Activated gamma-delta T cell treated with Interleukin-2 at 50 U/mL for 16 hours (primary cell): ENCODE measurements at places on chromosomes 2 and 18.
A peak's percentile ranks its signal among the peaks of the same experiment; 100 is the strongest.

- DNase-seq: no peak
These were observed 15.5 kb downstream of the GTF2A1L start for GRCh38 chr2:48633143-48633542.

GRCh38 chr18:6649421-6650126 is 79.9 kb upstream of the ARHGAP28 start:
- DNase-seq: no peak

GRCh38 chr18:10928011-10928771 is 221.2 kb downstream of the PIEZO2 start:
- no peak for DNase-seq

DNA sequence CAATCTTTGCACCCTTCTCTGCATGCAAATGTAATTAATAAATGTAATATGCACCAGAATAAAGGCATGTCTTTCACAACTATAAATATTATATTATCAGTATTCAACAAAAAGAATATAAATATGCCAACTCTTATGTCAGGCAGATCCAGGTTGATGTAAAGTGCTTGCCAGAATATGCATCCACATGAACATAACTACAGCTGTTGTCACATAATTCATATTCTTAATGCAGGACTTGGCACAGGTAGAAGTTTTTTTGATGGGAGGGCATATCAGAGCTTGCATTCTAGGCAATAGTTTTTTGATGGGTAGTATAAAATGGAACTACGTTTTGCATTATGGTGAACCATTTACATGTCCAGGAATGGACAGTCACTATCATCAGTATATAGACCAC is 544.3 kb downstream of the ZNF804A start:
- DNase-seq: no peak

DNA sequence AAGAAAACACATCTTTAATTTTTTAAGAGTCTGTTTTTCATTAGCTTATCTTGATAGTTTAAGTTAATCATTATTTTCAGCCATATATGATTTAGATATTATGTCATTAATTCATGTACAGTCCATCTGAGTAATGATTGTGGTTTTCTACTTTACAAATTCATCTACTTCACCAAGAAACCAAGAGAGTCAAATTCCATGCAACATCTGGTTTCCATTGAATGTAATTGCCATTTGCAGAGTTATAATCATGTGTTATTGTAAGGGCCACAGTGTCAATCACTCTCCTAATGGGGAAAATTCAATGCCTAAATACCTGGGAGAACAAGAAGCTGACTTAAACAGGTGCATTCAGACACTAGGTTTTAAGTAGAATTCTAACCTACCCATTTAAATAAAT is 217.2 kb upstream of the OSR1 start:
- no peak for DNase-seq

DNA sequence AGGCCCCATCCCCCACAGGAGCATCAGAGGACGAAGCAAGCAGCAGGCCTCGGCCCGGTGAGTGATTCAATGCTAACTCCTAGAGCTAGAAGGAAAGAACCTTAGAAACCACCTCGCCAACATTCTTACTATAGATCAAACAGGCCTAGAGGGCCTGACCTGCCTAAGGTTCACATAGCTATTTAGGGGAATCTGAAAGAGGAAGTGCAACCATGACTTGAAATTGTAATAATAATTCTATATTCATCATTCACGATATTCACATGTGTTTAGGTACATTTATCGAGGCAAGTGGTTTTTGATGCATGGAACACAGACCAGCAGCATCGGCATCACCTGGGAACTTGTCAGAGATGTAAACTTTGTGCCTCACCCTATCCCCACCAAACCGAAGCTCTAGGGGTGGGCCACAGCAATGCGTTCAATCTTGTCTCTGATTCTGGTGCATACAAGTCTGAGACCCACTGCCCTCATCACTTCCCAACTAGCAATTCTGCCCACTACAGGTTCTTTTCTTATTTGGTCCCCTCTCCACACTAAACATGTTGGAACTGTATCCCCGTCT is 78.0 kb upstream of the DNMT3A start:
- DNase-seq: no peak

DNA sequence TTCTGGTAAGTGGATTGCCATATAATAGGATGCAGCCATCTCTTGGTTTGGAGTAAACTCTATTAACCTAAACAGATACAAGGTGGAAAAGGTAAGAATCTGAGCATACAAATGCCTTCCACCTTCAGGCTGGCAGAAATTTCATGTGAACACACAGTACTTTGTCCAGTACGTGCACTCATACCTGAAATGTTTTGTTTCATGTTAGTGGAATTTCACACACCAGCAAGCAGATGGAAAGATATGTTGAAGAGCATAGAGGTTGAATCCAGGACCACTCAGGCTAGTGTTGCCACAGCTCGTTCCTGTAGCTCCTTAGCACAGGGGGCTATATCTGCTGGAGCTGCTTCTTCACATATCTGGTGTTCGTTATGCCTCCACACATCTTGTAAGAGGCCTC is 34.0 kb downstream of the CRIM1 start:
- no peak for DNase-seq

DNA sequence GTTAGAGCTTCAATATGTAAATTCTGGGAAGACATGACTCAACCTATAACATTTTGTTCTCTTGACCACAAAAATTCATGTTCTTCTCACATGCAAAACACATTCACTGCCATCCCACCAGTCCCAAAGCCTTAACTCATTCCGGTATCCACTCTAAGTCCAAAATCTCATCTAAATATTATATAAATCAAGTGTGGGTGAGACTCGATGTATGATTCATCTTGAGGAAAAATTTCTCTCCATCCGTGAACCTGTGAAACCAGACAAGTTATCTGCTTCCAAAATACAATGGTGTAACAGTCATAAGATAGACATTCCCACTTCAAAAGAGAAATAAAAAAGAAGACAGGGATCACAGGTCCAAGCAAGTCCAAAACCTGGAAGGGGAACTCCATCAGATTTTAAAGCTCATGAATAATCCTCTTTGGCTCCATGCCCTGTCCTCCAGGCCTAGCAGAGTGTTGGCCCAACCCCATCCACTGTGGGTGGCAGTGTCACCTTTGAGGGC is 101.3 kb downstream of the RAD51AP2 start:
- DNase-seq: no peak

- no peak for DNase-seq
These were observed 139.6 kb upstream of the RAB12 start for GRCh38 chr18:8469544-8470130.

- DNase-seq: no peak
These were observed 169.3 kb upstream of the FBXO11 start for GRCh38 chr2:48075631-48076030.

DNA sequence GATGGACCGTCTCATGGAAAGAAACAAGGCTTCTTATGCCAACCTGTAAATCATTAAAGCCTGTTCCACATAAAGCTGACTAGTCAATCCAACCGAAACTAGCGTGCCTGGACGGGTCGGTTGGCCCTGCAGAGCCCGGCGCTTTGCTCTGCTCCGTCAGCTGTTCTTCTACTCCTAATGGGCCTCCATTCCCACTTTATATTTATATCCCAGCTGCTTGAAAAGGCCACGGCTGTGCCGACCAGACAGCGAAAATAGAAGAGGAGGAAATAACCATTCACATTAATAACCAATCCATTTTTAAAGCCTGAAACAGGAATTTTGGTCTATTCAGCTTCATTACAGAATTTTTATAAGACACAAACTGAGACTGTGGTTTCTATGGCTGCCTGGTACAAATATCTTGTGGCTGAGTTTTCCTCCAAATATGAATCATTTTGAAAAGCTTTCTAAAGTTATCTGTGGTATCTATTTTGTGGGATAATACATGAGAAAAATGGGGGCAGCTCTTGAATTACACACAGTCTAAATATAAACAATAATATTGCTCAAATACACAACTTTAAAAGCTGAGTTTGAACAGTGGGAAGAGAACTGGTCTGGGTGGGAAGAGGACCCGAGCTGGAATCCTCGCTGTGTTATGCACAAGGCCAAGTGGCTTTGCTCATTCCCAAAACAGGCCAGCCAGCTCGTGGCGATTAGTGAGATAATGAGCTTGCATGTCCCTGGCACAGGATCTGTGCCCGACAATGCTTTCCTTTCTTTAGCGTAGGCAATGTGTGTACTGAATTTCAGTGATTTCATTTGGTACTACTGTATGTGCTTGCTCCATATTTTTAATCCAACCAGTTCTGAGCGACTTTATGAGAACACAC is 10.5 kb upstream of the FAM124B start:
- DNase-seq: no peak

GRCh38 chr2:98188351-98189046 is 101.5 kb downstream of the VWA3B start:
- DNase-seq: no peak

DNA sequence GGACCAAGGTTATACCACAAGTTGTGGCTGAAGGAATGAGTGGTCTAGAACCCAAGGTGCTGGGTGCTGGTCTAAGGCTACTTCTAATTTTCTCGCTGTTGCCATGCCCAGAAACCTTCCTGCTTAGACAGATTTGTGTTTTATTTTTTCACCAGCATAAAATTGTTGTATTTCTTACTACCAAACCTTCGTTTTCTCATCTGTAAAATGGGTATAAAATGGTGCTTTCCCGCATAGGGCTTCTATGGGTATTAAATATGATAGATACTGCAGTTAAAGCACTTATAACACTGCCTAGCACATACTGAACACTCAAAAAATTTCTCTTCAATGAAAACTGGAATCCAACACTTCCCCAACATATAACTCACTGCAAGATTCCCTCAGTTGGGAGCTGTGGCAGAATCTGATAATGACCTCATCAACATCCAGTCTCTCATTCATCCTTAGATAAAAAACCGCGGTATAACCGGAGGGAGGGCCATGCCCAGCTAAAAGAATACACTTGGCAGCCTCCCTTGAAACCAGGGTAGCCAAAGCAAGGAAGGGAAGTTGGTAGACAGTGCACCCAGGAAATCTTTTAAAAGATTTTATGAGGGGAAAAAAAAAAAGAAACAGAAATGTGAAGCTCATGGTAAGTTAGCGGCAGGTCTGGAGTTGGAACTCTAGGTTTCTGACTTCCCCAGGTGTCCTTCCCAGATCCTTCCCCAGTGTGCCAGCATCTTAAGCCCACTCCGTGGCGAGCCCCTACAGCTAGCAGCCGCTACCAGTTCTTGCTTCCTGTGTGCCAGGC is 1.2 kb downstream of the NEMP2 start:
- DNase-seq: no peak

DNA sequence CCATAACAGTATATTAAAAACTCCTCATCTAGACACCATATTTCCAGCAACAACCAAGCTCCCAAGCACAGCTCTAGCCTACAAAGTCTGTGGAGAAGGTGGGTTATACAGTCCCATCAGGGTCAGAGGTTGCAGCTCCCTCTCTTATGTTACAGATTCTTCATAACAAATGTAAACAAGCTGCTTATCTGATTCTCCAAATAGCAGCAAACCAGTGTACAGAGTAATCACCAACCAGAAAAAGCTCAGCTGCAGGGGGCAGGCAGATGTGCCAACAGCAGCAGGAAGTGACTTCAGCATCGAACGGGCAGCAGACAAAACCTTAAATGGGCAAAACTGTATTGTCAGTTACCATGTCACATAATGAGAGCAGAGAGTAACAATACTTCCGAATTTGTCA is 52.9 kb upstream of the NABP1 start:
- peak; percentile 28 for DNase-seq

DNA sequence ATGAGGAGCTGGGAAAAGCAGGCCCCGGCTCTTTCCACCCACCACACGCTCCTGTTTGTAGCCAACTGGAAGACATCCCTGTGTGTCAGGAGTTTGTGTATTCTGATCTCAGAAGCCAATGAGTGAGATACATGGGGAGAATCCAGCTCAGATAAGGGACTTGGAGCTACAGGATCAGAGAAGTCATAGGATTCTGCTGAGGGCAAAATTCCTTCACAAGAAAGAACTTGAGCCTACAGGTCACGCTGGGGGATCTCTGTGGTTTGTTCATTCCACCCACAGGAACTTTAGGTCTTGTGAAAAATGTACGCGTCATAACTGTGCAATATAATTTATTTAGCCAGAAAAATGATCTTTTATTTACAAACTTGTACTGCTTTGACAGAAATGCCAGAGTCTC is 80.1 kb upstream of the SMIM21 start:
- DNase-seq: no peak

GRCh38 chr2:188975497-188976102 is 1.4 kb downstream of the COL3A1 start:
- DNase-seq: no peak

GRCh38 chr2:197184959-197185586 is 125.5 kb downstream of the ANKRD44 start:
- DNase-seq: no peak

GRCh38 chr2:52289741-52290140 is 1257.8 kb upstream of the NRXN1 start:
- no peak for DNase-seq

DNA sequence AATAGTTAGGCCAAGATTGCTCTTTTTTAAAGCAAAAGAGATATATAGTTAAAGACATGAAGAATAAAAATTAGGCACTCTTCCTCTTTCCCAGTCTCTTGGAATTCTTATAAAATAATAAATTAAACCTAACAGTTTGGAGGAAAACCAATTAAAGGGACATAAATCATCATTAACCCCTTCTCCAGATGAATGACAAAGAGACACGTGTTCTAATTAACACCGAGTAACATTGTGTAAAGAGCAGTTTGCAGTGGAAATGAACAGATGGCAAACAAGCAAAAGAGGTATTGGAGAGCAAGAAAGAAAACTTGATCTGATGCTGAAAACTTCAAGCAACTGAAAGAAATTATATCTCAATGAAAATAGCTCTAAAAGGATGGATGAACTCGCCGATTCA is 48.4 kb downstream of the BCL2 start:
- DNase-seq: no peak

- no peak for DNase-seq
These were observed 48.0 kb downstream of the SERPINB8 start for GRCh38 chr18:64017870-64018269.
